ENCODE measurements at places on chromosomes 13 and 19.

DNA sequence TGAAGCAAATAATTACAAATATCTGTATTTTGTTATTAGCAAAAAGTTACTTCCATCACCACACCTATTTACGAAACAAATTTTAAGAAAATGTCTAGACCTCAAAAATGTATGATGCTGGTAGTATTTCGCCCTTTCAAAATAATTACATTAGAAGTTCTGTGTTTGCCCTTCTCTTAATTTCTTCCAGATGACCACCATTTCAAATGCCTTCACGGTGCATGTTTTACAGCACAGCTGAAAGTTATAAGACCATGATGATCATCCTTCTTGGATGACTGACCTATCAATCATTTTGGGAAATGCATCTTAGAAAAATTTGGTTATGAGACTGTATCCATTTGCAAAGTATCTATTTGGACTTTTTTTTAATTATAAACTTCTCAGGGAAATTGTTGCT, 390.8 kb downstream of the SLITRK6 start:
- no peak for DNase-seq

GRCh38 chr19:15417699-15418098, 1.1 kb downstream of the AKAP8L start:
- DNase-seq = no peak

DNA sequence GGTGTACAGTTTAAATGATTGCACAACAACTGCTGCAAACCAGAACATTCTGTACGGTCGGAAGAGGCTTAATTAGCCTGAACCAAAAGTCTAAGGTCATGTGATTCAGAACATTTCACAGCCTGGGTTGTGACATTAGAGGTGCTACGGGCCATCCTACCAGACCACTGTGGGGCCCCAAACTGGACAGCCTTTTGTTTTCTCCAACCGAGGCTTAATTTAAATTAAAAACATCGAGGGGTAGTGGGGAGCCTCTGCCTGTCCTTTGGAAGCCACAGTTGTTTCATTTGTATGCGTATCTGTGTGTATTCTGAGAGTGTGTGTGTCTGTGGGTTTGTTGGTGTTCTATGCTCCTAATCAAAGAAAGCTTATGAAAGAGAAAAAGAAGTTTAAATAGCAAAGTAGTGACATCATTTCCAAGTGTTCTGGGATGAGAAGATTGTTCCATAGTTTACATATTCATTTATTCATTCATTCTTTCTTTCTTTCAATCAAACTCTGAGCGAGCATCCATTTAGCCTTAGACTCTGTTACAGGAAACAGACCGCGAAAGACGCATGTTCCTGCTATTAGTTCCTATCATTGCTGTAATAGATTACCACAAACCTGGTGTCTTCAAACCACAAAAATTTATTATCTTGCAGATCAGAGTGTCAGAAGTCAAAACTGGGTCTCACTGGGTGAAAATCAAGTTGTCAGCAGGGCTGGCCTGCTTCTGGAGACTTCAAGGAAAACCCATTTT, 444.8 kb downstream of the FOXO1 start:
- peak; percentile 31 for DNase-seq

DNA sequence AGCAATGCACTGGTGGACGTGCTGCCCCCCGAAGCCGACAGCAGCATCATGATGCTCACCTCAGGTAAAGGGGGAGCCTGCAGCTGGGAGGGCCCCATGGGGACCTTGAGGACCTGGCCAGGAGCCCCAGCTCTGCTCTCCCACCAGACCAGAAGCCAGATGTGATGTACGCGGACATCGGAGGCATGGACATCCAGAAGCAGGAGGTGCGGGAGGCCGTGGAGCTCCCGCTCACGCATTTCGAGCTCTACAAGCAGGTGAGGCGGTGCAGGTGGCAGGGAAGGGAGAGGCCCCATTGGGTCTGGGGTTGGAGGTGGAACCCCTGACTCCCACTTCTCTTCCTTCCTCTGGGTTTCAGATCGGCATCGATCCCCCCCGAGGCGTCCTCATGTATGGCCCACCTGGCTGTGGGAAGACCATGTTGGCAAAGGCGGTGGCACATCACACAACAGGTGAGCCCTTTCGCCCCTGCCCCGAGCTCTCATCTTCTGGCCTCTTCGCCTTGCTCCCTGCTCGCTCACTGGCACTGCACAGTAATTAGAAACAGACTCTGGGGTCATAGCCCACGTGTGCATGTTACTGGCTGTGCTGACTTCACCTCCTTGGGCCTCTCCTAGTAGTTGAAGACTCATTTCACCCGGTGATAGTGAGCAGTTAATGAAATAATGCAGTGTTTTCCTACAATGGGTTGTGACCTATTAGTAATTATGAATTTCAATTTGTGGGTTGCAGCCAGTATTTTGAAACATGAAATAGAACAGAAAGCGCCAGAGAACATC, 3.6 kb downstream of the PSMC4 start:
- DNase-seq = no peak

- DNase-seq = no peak
These were observed 11.6 kb upstream of the TOMM40 start for GRCh38 chr19:44879309-44880065.

DNA sequence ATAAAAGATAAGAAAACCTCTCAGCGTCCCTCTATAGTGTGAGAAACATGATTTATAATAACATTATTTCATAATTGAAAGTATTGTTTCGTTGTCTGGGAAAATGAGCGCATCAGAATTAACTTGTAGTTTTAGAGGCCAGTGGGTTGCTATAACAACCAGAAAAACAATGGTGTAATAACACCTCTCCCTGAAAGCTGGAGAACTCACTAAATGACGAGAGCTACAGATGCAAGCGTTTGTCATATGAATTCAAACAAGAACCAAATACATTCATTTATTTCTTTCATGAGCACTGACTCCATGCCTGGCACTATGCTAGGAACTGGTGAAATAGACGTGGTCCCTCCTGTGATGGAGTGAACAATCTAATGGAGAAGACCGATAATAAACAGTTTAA, 16.3 kb downstream of the KBTBD7 start:
- DNase-seq = no peak

GRCh38 chr13:62296812-62297211, 881.2 kb upstream of the PCDH20 start:
- DNase-seq = no peak

DNA sequence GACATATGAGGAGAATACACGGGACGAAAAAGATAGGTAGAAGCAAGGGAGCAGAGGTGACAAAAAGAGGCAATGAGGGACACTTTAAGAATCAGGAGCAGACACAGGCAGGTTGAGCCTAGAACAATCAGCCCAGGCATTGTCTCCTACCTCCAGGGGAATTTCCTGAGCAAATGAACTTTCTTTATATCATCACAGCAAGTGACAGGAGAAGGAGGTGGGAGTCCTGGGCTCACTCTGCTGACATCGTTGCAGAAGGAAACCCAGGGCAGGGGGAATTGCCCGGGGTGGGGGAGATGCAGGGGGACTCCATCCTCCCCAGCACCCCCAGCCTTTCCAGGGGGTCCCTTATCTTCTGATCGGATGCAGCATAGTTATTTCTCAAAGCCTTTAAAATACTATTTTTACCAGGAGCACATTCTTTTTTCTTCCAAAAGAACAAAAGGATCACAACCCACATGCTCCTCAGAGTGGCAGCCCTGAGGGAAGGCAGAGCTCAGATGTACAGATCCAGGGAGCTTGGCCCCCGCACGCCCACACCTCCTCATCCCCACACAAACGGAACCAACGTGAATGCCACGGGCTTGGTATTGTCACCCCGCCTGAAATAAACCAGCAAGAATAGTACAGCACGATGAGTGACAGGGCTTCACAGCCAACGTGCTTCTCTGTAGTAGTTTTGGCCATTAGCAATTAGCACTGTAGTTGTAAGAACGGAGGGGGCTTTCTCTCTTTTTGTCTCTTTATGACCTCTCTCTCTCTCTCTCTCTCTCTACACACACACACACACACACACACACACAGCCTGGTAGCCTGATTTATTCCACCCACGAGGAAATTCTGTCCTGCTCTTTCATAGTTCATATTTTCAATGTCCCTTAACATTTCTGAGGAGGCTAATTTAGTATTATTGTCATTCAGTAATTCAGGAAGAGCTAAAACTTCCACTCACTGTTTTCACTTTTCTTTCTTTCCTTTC, 169.5 kb upstream of the UBL3 start:
- DNase-seq = no peak

DNA sequence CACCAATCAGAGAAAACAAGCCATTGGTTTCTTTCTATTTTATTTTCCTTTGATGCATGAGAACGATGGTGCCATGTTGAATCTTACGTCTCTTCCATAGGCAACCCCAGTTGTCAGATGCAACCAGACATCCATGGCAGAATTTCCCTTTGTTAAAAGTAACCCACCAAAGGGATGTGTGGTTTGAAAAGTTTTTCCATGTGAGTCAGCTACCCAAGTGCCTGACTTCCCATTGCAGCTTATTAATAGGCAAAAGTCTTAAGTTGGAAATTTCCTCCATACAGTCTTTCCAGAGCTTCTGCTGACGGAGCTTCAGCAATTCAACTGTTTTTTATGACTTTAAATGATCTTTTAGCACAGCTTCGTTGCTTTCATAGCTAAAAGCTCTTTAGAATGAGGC, 73.8 kb upstream of the FAM216B start:
- DNase-seq = no peak

DNA sequence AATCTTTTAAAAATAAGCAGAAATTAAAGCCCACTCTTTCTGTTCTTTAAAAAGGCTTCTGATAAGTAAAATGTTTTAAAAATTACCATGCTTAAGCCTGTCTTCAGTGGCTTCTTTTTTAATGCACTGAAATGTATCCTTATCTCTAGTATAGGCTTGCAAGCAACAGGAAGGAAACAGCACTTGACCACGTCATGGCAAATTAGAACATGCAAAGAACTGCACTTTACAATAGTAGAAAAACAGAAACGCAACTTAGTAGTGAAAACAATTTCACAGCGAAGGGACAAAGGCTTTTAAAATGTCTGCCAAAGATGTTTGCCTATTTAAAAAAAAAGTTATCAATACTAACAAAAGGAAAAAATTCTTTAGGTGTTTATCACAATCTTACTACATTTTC, 36.3 kb downstream of the ELF1 start:
- peak; percentile 49 for DNase-seq

GRCh38 chr19:53823380-53824120, 564 bp downstream of the NLRP12 start:
- no peak for DNase-seq

GRCh38 chr13:79384022-79384610, 21.9 kb downstream of the RBM26 start:
- DNase-seq = no peak

GRCh38 chr13:33003458-33004019, 12.7 kb upstream of the KL start:
- no peak for DNase-seq

DNA sequence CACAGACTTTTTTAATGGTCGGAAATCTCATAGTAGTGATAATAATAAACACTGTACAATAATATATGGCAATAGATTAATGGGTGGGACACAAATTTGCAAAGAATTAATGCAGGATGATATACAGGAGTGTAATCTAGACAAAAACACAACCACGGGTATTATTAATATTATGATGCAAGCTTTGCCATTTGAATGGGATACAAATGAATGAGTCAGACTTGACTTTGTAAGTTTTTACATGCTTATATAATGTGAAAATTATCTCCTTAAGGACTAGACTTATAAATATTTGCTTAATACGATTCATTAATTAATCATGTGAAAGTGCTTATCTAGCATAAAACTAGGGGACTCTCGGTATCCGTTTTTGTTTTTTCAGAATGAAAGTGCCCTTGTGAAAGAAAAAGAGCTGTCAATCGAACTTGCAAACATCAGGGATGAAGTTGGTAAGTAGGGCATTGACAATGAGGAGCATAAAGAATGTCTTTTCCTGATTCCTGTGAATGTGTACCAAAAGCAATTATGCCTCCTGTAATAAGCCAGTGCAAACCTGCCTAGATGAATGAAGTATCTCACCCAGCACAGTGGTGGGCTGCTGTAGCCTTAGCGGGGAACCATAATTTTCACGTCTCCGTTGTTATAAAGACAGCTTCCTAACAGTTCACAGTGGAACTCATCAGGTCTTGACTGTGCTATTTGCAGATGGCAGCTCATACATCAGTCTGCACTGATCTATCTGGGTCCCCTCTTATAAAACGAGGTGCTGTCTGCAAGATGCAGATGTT, 155.7 kb downstream of the SLC7A1 start:
- no peak for DNase-seq

- peak; percentile 9 for DNase-seq
These were observed 4.0 kb downstream of the SPPL2B start for GRCh38 chr19:2332341-2333026.

- DNase-seq = no peak
These were observed 244.8 kb downstream of the NHLRC3 start for GRCh38 chr13:39283072-39283471.

DNA sequence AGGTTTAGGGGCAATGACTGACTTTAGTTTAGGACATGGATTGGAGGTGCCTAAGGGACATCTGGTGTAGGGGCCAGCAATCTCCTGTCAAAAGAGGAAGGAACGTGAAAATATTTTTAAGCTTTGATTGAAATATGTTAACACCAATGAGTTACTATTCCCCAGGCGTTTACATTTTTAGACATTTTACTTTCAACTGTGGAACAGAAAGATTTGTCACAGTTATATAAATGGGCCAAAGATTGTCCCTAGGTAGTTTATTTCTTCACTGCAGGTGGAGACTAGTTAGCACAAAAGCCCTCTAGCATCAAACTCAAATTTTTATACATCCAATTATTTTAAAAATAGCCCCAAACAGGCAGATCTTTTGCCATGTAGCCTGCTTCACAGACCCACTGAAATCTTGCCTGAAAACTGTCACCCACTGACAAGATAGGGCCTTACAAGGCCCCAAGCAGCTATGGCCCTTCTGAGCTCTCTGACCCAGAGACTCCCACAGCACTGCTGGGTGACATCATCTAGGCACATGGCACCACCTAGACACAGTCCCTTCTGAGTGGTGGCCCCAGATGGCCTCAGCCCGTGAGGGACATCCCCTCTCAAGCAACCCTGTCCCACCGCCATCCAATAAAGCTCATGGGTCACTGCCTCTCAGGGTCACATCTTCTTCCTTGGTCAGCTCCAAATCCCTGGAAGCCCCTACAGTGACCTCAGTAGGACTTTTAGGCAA, 64.8 kb upstream of the DOCK9 start:
- DNase-seq = no peak

DNA sequence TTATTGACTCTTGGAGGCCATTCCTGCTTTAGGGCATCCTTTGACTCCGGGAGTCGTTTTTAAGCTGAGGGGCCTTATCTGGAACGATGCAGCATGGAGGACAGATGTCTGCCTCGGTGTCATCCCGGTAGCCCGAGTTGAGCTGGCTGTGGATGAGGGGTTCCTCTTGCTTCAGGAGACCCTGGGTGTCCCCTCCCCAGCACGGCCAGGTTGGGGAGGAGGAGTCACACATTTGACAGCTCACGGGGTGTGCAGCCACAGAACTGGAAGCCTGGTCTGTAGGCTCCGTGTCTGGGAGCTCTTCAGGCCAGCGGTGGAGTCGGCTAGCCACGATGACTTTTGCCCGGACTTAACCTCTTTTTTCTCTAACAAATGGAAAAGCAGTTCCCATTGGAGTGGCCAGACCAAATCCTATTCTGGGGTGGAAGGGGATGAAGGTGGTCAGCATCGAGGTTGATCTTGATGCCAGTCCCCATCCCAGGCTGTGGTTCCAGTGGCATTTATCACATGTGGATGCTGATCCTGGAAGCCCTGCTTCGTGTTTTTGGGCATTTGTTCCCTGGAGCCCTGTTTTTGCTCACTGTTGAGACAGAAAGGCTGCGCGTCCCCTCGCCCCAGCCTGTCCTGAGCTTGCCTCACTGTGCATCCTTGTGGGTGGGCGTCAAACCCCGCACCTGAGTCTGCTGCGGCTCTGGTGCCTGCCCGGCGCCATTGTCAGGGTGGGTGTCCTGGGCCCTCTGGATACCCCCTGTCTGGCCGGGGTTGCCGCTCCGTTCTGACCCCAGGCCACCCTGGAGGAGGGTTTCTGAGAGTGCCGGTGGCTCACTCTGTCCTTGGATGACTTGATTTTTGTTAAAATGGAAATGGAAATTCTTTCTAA, 12.0 kb downstream of the TFDP1 start:
- no peak for DNase-seq
